ENCODE measurements at places on chromosomes 1 and 21.
A peak's percentile ranks its signal among the peaks of the same experiment; 100 is the strongest.

DNA sequence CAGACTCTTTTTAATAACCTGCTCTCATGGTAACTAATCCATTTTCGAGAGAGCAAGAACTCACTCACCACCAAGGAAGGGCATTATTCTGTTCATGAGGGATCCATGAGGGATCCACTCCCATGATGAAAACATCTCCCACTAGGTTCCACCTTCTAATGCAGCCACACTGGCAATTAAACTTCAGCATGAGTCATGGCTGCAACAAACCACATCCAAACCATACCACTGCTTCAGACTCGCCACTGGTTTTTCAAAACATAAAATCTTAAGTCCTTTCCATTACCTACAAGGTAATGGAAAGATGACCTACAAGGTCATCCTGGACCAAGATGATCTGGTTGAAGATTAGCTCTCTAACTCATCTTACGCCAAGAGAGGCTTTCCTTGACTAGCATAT, 405.1 kb downstream of the VAV3 start:
- peak; percentile 56 for DNase-seq

DNA sequence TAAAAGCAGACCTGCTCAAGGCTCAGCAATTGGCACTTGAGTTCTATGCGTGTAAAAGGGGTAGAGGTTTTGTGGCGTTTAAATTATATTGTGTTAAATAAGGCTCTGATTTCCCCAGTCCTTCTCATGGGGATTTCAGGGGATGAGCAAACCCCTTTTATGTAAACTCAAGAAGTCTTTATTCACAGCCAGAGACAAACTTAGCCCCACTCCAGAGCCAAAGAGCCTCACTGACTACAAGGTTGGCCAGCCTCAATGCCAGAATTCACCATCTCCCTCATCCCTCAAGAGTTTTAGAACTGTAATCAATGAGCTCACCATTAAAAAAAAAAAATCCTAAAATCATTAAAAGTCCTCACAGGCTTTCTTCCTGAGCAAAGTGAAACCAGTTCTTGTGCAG, 107.8 kb downstream of the SLC30A10 start:
- DNase-seq: no peak

DNA sequence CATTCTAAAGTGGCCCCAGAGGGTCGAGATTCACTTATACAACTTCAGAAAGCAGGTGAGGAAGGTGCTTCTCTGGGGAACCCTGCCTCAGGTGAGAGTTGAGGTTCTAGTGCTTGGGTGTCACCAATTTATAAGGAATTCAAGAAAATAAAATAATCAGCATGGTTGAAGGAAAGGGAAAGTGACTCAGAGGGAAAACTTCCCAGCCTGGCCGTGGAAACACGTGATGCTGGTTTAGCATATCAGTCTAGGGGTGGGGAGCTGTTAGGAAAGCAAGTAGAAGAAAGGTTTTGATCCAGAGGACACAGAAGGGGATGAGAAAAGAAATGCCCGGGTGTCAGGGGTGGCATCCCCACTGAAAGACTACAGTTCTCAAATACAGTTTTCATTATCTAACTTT, 37.7 kb upstream of the TMEM125 start:
- DNase-seq: peak; percentile 85

DNA sequence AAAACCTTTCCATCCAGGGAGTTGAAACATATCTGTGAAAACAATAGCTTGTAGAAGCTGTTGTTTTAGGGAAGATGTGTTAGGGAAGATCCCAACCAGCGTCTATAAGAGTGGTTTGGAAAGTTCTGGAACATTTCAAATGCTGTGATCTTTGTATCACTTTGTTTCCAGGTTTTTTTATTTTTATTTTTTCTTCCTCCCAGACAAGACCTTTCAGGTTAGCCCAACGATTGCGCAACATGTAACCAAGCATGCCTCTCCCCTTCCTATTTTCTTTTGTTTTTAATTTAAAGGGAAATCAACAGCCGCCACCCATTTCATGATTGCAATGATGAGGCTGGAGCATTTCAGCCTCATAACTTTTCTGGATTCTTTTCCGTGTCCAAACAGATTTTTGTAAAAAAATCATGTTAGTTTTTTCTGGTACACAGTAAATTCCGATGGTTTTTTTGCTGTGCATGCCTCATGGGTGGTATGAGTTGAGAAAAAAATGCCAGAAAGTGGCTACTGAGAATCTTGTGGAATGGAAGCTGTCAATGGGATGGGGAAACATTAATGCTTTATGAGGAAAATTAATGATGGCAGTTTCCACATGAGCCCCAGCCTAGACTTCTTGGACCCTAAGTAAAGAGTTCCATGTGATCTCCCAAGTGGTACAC, 109.3 kb downstream of the RUNX1 start:
- no peak for DNase-seq

DNA sequence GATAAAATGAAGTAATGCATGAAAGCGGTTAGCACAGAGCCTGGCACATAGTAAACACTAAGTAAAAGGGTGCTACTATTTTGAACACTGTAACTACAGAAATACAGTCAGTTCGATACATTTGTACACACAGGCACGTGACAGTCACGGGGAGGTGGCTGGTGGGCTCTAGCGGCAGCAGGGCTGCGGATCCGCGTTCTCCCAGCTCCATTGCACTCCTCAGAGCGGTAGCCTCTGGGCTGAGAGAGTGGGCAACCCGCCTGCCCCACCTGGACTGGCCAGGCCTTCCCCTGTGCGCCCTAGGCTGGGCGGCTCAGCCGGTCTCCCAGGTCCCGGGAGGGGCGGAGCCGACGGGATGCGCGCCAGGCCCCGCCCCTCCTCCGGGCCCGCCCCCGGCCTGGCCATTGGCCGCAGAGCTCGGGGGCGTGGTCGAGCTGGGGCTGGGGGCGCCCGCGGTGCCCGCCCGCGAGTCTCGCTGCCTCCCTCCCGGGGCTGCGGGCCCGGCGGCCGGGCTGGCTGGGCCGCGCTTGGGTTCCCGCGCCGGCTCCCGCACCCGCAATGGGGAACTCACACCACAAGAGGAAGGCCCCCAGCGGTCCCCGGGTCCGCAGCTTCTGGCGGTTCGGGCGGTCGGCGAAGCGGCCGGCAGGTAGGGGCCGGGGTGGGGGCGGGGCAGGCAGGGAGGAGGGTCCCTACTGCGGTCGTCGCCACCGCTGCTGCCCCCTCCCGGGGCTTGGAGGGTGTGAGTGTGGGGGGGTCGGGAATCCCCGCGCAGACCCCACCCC, 51.2 kb upstream of the SYNC start:
- DNase-seq: peak; percentile 94

GRCh38 chr1:222357252-222357651, 190.7 kb downstream of the HHIPL2 start:
- DNase-seq: no peak

DNA sequence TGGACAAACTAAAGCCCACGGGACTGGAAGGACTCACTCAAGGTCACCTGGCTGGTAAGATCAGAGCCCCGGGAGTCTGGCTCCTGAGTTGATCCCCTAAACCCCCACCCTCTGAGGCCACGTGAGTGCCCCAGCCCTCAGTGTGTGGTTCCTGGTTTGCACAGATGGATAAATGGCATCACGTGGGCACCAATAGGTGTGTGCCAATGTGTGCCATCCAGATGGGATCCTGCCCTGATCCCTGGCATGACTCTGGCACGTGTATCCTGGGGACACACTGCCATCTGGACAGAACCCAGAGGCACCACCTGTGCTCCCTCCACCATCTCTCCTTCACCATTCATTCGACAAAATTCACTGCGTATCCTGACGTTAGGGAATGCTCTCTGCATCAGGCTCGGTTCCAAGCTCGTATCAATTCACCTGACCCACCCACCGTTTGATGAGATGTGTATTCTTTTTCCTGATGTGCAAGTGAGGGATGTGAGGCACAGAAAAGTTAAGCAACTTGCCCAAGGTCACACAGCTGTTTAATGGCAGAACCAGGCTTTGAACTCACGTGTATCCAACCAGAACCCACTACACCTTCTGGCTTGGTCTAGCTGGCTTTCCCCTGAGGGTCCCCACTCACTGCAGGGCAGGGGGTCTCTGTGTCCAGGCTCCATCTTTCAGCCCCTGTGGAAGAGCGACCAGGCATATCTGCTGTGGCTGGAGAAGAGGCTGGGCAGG, 49.8 kb upstream of the PAX7 start:
- no peak for DNase-seq

GRCh38 chr1:203440771-203441170, 34.8 kb upstream of the PRELP start:
- peak; percentile 88 for DNase-seq

GRCh38 chr1:224411766-224412165, 22.8 kb downstream of the WDR26 start:
- peak; percentile 41 for DNase-seq

DNA sequence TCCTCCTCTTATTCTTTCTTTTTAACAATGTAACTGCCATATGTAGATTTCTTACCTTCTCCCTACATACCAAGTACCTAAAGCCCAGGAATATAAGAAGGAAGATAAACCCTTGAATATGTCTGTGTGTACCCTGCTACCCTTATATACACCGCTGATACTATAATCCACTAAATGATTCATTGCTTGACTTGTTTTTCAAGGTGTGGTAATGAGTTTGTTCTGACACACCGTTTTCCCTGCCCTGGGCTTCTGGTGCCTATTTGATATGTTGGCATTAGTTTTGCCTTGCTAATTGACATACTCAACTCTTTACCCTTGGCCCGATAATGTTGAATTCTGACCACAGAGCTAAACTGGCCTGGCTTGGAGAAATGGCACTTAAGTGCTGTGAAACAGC, 64.3 kb downstream of the IL23R start:
- DNase-seq: no peak

- no peak for DNase-seq
These were observed 132.4 kb downstream of the SMYD2 start for GRCh38 chr1:214413315-214413714.

GRCh38 chr1:206739411-206740076, 31.0 kb upstream of the IL19 start:
- DNase-seq: no peak

- no peak for DNase-seq
These were observed 21.4 kb downstream of the GPA33 start for GRCh38 chr1:167068761-167069160.

GRCh38 chr1:76546354-76546933, 320.8 kb upstream of the ST6GALNAC5 start:
- no peak for DNase-seq

GRCh38 chr1:244406337-244406736, 45.4 kb downstream of the ADSS2 start:
- no peak for DNase-seq

DNA sequence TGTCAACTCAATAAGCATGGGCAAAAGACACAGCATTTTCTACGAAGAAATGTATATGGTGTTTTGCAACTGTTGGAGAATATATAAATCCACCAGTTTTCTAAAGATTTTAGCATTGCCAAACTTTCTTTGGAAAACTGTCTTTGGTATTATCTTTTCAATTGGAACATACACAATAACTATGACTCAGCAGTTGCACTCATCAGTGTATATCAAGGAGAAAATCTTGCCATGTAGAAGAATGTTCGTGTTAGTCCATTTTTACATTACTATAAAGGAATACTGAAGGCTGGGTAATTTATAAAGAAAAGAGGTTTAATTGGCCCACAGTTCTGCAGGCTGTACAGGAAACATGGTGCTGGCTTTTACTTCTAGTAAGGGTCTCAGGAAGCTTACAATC, 41.1 kb downstream of the PRKAA2 start:
- DNase-seq: peak; percentile 4

Measured in astrocyte of the hippocampus (primary cell).